ENCODE measurements at places on chromosomes 5 and 9.

DNA sequence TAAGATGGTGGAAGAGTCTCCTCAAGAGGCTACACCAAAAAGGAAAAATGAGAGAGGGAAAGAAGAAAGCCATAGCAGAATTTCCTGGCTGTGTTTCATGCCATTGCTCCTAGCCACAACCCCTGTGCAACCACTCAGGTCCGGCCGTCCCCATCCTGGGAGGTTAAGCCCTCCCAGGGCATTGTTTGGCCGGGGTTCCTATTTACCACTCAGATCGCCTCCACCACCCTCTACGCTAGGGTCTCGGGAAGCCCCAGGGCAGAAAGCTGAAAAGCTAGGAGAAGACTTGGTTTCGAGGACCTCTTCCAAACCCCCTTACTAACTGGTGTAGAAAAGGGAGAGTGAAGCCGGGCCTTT, 715 bp downstream of the RC3H2 start:
- peak; percentile 18 for DNase-seq

DNA sequence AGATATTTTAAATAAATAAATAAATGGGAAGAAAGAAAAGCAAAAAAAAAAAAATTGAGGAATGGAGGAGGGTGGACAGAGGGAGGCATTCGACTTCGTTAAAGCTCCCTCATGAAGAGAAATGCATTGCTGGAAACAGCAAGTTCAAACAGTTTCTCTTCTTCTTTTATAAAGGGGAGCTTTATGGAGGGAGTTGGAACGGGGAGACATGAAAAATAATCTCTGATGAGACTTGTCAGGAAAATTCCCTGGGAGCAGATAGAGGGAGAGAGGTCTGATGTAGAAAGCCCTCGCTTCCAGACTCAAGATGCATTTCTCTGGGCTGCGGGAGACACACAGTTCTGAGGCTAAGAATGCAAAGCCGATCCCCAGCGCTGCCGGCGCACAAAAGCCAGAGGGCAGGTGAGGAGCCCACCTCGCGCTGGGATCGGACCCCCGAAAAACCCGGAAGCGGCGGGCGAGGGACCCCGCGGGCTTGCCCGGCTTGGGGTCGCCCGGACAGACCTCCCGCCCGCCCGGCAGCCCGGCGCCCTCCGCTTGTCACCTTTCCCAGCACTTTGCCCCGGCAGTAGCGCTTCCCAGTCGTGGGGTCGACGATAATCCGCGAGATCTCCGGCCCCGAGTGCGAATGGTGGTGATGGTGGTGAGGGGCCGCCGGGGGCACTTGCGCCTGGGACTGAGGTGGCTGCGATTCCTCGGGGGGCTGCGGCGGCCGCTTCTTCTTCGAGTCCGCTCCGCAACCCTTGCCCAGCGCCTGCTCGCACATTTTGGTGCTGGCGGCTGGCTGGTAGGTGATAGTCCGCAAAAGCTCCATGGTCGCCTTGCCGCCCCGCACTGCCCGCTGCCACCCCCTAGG, 512 bp downstream of the PLK2 start:
- no peak for DNase-seq

- DNase-seq = no peak
These were observed 30.5 kb upstream of the LPAR1 start for GRCh38 chr9:111068771-111069170.

- DNase-seq = peak; percentile 80
These were observed 270.2 kb upstream of the MVB12B start for GRCh38 chr9:126056312-126057021.

- DNase-seq = no peak
These were observed 571 bp upstream of the S1PR3 start for GRCh38 chr9:88990729-88991065.

DNA sequence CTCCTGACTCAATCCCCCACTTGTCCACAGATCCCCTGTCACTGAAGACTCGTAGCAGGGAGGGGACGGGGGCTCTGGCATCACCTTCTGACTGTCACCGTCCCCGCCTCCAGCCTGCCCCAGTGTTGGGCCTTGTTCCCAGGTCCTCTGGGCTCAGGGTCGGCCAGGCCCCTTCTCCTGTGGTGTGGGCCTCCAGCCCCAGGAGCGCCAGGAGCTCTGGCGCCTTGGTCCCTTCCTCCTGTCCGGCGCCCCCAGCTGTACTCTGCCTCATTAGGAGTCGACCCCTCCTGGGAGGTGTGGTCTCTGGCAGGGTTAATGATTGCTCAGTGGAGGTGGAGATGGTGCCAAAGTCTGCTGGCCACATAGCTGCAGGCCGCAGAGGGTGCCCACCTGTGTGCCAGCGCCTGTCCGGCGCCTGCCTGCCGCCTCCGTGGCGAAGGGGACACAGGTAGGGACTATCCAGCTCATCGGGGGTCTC, at the start of gene CDHR2:
CDHR2 (plus strand) TSS at position 376 of the 478 bp plus-strand sequence. CDS start 16,011 bp downstream, outside the sequence.
- DNase-seq = no peak

Measured in NCI-H1105 (cell line).